ENCODE measurements at places on chromosomes 4 and X.

DNA sequence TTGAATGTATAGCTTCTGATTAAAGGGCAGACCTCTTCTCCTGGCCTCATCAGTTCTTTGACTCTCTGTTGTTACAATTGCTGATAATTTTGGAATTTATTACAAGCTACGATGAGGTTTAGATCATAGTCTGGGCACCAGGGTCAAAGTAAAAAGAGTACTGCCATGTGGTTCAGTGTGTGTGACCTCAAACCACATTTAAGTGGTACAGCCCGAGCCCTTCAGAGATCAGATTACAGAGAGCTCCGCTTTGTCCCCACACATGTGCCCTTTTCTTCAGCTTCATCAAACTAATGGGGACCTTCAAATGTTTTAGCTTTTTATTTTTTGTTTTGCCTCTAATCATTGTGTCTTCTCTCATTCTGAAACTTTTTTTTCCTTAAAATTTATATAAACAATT, 37.1 kb downstream of the SPANXN2 start:
- H3K4me1 ChIP-seq = no peaks in the 10 kb centered on the region
- H3K27ac ChIP-seq = no peak overlapping the region
- no peaks in the 10 kb centered on the region for H3K36me3 ChIP-seq
- no peaks in the 10 kb centered on the region for H3K27me3 ChIP-seq
- DNase-seq = no peak

- no peak overlapping the region for H3K4me3 ChIP-seq
- H3K27ac ChIP-seq = no peak overlapping the region
- no peaks in the 10 kb centered on the region for H3K27me3 ChIP-seq
- no peak for DNase-seq
- H3K36me3 ChIP-seq = no peaks in the 10 kb centered on the region
Measured at GRCh38 chrX:128250621-128251020, 198.4 kb upstream of the ACTRT1 start.

GRCh38 chr4:99593781-99594641, 19.4 kb downstream of the MTTP start:
- no peak for DNase-seq
- H3K4me1 ChIP-seq = no peaks in the 10 kb centered on the region
- no peak overlapping the region for H3K4me3 ChIP-seq
- no peaks in the 10 kb centered on the region for H3K27me3 ChIP-seq
- no peaks in the 10 kb centered on the region for H3K36me3 ChIP-seq
- no peak overlapping the region for H3K27ac ChIP-seq

DNA sequence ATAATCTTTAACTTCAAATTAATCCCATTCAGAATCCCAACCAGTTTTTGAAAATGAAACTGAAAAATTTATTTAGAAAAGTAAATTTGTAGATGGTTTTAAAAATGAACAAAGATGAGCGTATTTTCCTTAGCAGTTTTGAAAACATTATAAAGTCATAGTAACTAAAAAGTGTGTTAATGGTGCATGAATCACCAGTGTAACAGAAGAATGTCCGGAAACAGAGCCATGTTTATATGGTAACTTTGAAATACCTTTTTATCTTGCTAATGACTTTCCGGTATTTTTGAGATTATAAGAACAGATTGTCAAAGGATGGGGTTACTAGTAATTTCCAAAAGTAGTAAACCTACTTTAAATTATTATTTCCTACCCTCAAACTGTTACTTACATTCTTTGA, 145.9 kb downstream of the IRS4 start:
- H3K27ac ChIP-seq = no peak overlapping the region
- H3K27me3 ChIP-seq = no peaks in the 10 kb centered on the region
- no peaks in the 10 kb centered on the region for H3K4me1 ChIP-seq
